ENCODE measurements at places on chromosomes 13 and 19. TPM values are rescaled to one million over a fixed set of nuclear protein-coding genes. Genes with fewer than 3 reads are reported as not detected.

DNA sequence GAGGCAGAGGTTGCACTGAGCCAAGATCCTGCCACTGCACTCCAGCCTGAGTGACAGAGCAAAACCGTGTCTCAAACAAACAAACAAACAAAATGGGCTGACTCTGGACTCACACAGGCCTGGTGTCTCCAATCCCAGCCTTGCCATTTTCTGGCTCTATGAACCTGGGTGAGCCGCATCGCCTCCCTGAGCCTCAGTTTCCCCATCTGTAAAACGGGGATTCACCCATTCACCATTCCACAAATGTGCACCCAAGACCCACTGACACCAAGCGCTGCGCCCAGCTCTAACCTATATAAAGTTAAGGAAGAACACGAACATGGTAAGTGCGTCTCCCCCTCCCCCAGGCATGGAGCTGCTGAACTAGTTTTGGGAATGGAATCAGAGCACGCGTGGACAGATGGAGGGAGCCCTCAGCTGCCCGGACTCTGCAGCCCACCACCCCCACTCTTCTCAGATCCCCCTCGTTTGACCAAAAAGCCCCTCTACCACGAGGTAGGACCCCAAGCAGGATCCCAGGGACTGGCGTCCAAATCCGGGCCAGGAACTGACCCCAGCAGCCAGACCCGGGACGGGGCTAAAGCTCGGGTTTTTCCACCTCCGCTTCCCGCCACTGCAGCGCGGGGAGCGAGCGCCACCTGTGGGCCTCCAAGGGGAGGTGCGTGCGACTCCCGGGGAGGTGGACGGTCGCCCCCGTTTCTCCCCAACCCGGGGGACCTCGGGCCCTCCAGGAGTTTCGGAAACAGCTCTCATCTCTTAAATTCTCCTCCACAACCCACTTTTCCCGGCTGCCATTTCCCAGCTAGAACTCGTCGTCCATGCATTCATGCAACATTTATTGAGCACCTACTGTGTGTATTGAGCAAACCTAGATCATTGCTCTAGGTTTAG is 33.0 kb upstream of the ADGRE5 start:
- peak; percentile 25 for DNase-seq

The PSG3 gene
- not detected for total RNA-seq

DNA sequence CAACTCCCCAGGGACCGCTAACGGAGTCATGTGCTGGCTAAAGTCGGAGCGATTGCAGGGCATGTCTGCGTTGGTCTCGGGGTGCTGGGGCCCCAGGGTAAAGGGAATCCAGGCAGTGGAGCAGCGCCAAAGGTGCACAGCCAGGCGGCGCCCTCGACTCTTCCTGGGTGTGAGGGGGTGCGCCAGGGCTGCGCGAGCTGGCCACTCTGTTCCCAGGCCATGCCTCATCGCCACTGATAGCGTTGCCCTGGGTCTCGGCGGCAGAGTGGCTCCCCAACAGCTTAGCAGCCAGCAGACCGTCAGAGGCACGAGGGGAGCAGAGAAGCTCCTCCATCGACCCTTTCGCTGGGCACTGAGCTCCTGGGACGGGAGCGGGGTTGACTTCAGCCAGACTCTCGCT is 152.7 kb downstream of the B3GLCT start:
- no peak for DNase-seq

GRCh38 chr13:112859128-112859816 is 109.7 kb upstream of the MCF2L start:
- no peak for DNase-seq

- DNase-seq: peak; percentile 8
Observed at GRCh38 chr13:79282976-79283375, 123.1 kb downstream of the RBM26 start.

The PLIN4 gene
- total RNA-seq: 5.3 TPM

DNA sequence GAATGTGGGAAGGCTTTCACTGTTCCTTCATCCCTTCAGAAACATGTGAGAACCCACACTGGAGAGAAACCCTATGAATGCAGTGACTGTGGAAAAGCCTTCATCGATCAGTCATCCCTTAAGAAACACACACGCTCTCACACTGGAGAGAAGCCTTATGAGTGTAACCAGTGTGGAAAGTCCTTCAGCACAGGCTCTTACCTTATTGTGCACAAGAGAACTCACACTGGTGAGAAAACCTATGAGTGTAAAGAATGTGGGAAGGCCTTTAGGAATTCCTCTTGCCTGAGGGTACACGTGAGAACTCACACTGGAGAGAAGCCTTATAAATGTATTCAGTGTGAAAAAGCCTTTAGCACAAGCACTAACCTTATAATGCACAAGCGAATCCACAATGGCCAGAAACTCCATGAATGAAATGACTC is 18.6 kb downstream of the ZNF177 start:
- DNase-seq: peak; percentile 4

The ZNF491 gene
- 5.8 TPM for total RNA-seq

- no peak for DNase-seq
Observed at GRCh38 chr19:23093832-23094231, 23.0 kb upstream of the ZNF730 start.
